CD4-positive, alpha-beta memory T cell (primary cell): ENCODE measurements at places on chromosomes 2 and 18. TPM values are rescaled to one million over a fixed set of nuclear protein-coding genes. Genes with fewer than 3 reads are reported as not detected.

RUFY4 gene
- total RNA-seq, result 0.81 TPM

GRCh38 chr2:97769711-97770110, 56.3 kb downstream of the ZAP70 start:
- no peak for DNase-seq

DNA sequence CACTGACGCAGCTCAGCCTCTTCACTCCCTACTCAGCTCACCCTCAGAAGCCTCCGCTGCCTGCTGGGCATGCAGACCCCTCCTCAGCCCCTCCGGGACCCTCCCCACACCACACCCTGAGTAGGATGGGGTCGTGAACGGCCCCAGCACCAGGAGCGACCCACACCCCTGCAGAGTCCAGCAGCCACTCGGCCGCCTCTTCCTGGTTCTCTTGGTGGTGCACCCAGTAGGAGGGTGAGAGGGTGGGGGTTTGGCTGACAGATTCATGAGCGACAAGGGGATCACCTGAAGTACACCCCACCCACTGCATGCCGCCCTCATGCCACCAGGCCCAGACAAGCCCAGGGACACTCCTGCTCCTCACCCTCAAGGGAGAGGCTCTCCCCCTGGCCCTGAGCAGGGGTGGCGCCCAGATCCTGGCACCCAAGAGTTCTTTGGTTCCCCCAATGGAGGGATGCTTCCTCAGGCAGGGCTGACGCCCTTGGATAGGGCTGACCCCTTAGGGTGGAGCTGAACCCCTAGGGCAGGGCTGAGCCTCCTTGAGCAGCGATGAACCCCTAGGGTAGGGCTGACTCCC, 76.6 kb upstream of the GPC1 start:
- no peak for DNase-seq

- no peak for DNase-seq
Measured at GRCh38 chr2:167706800-167707199, 540.6 kb downstream of the STK39 start.

- no peak for DNase-seq
Measured at GRCh38 chr18:421247-422155, 79.0 kb downstream of the COLEC12 start.

GRCh38 chr2:190545555-190546385, 11.2 kb upstream of the NEMP2 start:
- DNase-seq, result no peak

- no peak for DNase-seq
Measured at GRCh38 chr18:47912794-47913585, 17.5 kb downstream of the SMAD2 start.

DNA sequence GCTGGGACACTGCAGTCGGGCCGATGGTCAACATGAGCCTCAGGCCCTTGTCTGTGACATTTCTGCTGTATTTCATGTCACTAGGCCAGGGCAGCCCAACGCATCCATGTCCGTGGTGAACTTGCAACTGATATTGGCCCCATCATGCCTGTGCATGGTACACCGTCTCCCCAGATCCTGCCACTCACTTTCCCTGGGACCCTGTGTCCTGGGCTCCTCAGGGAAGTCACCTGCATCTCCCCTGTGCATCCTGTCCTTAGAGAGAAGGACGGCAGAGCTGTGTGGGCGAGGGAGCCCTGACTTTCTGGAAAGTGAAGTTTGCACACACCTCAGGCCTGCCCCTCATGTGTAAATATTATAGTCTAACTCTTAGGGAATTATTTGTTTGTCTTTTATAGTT, 123.3 kb downstream of the ACKR3 start:
- DNase-seq, result no peak
